Dermis blood vessel endothelial cell (primary cell): ENCODE measurements at places on chromosomes 7 and 10. TPM values are rescaled to one million over a fixed set of nuclear protein-coding genes. Genes with fewer than 3 reads are reported as not detected.

GRCh38 chr10:76408646-76409045 is 977.2 kb downstream of the LRMDA start:
- DNase-seq = no peak

GRCh38 chr10:68938117-68938516 is 17.9 kb upstream of the DDX21 start:
- DNase-seq = peak; percentile 9

Gene FFAR4
- not detected in 2 replicates for total RNA-seq

GRCh38 chr10:34814913-34815184 is 247 bp downstream of the PARD3 start:
- peak; percentile 28 for DNase-seq

- DNase-seq = peak; percentile 41
Observed at GRCh38 chr10:24685958-24686540, 37.6 kb downstream of the ARHGAP21 start.

DNA sequence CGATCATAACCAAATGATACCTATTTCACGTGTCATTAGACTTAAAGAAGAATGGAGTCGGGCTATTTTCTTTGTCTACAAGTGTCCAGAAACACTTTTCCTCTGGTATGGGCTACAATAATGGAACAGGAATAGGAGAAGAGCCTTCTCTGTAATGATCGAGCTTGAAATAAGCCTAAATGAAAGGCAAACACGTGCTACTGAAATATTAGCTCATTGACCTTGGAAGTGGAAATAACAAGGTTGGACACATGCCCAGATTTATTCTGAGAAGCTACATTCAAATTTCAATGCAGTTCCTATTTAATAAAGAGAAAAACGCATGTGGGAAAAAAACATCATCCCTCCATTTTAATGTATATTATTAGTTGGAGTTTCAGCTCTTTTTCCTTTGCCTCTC is 254.7 kb upstream of the PTER start:
- peak; percentile 2 for DNase-seq

DNA sequence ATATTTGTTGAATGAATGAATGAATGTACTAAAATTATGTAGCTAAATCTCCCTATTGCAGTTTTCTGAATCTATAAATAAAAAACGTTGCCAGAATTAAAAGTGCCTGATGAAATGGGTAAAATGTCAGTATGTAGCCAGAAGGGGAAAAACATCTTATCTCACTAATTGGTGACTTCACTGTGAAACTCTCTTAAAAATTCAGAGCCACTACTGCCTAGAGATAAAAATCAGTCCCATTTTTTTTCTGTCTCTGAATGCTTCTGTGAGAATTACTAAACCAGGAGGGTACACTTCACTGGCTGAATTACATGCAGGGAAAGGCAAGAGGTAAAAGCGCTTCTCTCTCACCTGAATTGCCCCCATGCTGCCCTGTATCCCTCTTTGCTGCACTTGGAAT is 69.6 kb upstream of the HPS1 start:
- no peak for DNase-seq

DNA sequence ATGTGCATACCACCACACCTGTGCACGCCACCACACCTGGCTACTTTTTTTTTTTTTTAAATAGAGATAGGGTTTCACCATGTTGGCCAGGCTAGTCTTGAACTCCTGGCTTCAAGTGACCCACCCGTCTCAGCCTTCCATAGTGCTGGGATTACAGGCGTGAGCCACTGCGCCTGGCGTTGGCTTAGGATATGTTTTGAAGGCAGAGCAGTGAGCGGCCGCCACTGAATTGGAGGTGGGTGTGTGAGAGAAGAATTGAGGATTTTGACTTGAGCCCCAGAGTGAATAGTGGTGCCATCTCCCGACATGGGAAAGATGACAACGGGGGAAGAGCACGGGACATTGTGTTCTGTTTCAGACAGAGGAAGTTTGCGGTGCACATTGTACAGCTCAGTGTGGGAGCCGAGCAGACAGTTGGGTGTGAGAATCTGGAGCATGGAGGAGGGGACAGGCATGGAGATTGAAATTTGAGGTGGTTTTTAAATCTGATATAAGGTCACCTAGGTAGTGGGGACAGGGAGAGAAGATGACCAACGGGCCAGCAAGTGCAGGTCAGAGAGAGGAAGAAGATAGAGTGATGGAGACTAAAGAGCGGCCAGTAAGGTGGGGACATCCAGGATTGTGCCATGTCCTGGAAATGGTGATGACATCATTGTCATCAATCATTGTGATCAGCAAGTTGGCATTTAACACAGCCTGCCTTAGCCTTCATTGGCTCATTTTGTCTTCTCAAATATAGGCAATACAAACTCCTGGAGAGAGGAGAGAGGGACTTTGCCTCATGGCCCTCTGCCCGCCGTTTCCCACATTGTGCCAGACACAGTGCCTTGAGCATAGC is 35.8 kb downstream of the VWA2 start:
- no peak for DNase-seq

GRCh38 chr10:22321156-22321923 is 441 bp downstream of the BMI1 start:
- DNase-seq = peak; percentile 77

Gene SFTPD
- total RNA-seq = not detected in 2 replicates

Gene MPP7
- 6.8 and 16.3 TPM in 2 replicates for total RNA-seq

DNA sequence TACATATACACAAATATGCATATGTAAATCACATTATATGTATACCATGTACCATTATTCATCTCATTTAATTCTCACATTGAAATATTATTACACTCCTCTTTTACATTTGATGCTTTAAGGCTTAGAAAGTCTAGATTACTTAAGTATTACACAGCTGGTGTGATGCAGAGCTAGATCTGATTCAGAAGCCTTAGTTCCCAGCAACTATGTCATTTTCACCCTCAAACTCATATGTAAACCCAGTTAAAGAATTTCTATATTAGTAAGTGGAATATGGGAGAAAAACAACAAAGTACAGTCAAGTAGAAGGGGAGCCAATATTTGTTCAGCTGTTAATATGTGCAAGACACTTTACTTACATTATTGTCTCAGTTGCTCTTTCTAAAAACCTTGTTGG is 74.3 kb upstream of the CSTF2T start:
- DNase-seq = no peak

DNA sequence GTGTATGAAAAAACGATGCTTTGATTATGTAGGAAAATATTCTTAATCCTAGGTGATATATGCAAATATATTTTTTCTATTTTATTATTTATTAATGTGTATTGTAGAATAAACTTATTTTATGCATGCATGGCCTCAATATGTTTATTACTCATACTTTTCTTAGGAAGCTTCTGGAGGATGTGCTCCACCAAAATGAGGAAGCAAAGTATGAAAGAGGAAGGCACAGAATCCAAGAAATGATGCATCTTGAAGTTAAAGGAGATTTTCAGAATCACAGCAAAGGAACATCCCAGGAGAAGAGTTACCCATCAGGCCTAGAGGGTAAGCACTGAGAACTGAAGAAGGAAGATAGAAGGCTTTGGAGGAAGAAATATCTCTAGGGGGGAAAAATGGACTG is 35.0 kb upstream of the MRPS16 start:
- DNase-seq = no peak

Gene NUDT13
- 1.0 and 2.1 TPM in 2 replicates for total RNA-seq

Gene PPP1R9A
- total RNA-seq = 16.2 and 19.2 TPM in 2 replicates

GRCh38 chr10:35854661-35855060 is 212.6 kb upstream of the FZD8 start:
- DNase-seq = no peak

DNA sequence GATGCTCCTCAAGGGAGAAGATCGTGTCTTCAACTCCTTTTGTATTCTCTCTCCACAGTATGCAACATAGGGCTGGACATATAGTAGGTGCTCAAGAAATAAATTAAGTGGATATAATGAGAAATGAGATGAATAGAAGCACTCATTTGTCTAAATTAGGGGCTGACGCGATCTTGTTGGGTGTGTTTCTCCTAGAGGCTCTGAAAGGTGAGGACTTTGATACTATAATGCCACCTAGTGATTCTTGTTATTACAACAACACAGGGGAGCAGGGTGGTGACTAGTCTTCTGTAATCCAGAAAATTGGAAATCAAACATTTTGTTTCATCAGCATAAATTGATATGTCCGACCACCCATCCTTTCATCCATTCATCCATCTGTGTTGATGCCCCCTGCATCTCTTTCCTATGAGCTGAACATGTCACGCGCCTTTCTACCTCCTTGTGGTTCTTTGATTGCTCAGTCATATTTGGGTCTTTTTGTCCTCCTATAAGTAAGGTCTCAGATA is 3.5 kb upstream of the CFAP58 start:
- peak; percentile 85 for DNase-seq

Gene GPRIN2
- total RNA-seq = 0.09 and 0.17 TPM in 2 replicates

DNA sequence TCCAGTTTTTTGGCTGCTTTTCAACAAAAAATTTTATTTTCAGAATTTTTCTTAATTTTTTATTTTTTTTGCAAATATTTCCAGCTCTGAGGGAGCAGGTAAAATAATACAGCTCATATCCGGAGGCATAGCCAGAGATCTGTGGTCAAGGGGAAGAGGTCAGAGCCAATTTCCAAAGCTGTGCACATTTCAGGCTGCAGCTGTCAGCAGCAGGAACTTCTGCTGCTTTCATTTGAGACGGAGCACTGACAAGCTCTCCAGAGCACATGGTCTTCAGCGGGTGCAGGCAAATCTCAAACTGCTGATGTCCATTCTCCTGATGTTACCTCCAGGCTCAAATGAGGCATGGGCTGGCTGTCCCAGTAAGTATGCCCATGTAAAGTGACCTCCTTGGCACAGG is 31.1 kb downstream of the SLC26A4 start:
- DNase-seq = peak; percentile 85
